Activated naive CD8-positive, alpha-beta T cell treated with anti-CD3 and anti-CD28 coated beads, Interleukin-2, amount 50 U/mL, for 24 hours (primary cell): ENCODE measurements at places on chromosomes 16 and 17.

- no peaks in the 10 kb centered on the region for H3K36me3 ChIP-seq
- DNase-seq, result no peak
- no peaks in the 10 kb centered on the region for H3K4me1 ChIP-seq
- H3K27ac ChIP-seq, result no peak overlapping the region
These were observed 157.3 kb upstream of the DNAH9 start for GRCh38 chr17:11441004-11441403.

GRCh38 chr17:61064087-61064951 lies 335.3 kb upstream of the TBX2 start:
- no peak for DNase-seq
- no peaks in the 10 kb centered on the region for H3K27me3 ChIP-seq
- no peak overlapping the region for H3K27ac ChIP-seq
- no peak overlapping the region for H3K4me3 ChIP-seq

- H3K4me3 ChIP-seq, result no peak overlapping the region
- peaks cover 23% of the 10 kb centered on the region for H3K4me1 ChIP-seq
- H3K27me3 ChIP-seq, result no peaks in the 10 kb centered on the region
- no peak for DNase-seq
- no peaks in the 10 kb centered on the region for H3K36me3 ChIP-seq
These were observed 29.4 kb upstream of the PRKCA start for GRCh38 chr17:66272811-66273585.

DNA sequence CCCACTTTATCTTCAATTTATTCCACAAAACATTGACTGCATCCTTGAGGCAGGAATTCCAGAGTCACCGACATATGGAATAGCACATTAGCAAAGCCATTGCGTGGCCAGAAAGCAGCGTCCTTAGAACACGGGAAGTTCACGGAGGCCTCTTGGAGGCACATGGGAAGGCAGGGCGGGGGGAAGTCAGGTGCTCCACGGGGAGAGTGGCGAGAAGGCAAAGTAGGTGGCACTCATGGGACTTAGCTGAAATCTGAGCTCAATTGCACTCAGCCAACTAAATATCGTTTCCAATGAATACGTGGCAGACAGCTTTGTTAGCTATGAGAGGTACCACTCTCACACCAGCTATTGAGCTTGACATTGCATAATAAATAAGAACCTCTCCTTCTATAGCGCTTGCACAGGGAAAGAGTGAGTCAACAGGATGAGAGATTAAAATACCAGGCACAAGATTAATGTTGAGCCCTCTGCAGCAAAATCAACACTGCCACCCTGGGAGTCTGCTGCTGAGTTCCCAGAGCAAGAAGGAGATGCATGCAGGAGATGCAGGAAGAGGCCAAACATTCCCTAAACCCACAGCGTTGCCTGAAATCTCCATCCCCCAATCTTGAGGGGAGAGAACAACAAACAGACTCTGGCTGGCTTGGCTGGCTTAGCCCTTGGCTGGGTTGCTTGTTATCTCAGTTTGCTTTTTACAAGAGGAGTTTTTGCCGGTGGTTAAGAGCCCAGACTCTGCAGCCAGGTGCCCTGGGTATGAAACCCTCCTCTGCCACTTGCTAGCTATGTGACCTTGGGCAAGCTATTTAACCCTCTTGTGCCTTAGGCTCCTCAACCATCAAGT lies 28.8 kb downstream of the ABCC12 start:
- H3K4me1 ChIP-seq, result peaks cover 15% of the 10 kb centered on the region
- H3K36me3 ChIP-seq, result no peaks in the 10 kb centered on the region
- no peak overlapping the region for H3K4me3 ChIP-seq

GRCh38 chr16:85374571-85374872 lies 238.6 kb upstream of the GSE1 start:
- no peaks in the 10 kb centered on the region for H3K36me3 ChIP-seq
- peaks cover 7% of the 10 kb centered on the region for H3K27me3 ChIP-seq
- H3K4me3 ChIP-seq, result no peak overlapping the region
- H3K4me1 ChIP-seq, result peaks cover 9% of the 10 kb centered on the region
- no peak overlapping the region for H3K27ac ChIP-seq
- no peak for DNase-seq

GRCh38 chr17:49003557-49004511 lies 6.6 kb downstream of the IGF2BP1 start:
- H3K27me3 ChIP-seq, result peaks cover 88% of the 10 kb centered on the region
- H3K36me3 ChIP-seq, result no peaks in the 10 kb centered on the region
- H3K27ac ChIP-seq, result no peak overlapping the region
- DNase-seq, result peak; percentile 22

DNA sequence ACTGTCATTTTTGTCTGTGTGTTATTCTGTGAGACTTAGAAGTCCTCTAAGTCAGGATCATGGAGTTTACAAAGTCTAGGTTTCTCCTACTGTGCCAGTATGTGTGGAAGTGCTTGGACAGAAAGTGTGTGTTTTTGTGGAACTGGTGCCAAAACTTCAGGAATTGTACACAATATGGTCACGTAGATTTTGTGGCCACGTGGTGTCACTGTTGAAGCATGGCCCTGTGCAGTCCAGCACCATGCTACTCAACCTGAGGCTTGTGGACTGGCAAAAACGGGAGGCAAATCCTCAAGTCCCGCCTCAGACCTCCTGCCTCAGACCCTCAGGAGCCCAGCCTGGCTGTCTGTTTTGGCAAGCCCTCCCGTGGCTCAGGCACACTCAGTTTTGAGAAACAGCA lies 16.7 kb upstream of the ALKBH5 start:
- H3K36me3 ChIP-seq, result no peaks in the 10 kb centered on the region
- DNase-seq, result no peak
- H3K27ac ChIP-seq, result no peak overlapping the region
- H3K4me1 ChIP-seq, result no peaks in the 10 kb centered on the region
- no peaks in the 10 kb centered on the region for H3K27me3 ChIP-seq

GRCh38 chr17:47057830-47058229 lies 78.8 kb upstream of the RPRML start:
- no peaks in the 10 kb centered on the region for H3K4me1 ChIP-seq
- DNase-seq, result no peak
- H3K36me3 ChIP-seq, result peaks cover 8% of the 10 kb centered on the region
- no peak overlapping the region for H3K4me3 ChIP-seq
- H3K27ac ChIP-seq, result no peak overlapping the region
